ENCODE measurements at places on chromosomes 7 and 10.

- no peak for DNase-seq
These were observed 735.9 kb downstream of the PCDH15 start for GRCh38 chr10:54065106-54065505.

- DNase-seq, result no peak
These were observed 456.2 kb downstream of the DNAJB6 start for GRCh38 chr7:157793087-157793353.

DNA sequence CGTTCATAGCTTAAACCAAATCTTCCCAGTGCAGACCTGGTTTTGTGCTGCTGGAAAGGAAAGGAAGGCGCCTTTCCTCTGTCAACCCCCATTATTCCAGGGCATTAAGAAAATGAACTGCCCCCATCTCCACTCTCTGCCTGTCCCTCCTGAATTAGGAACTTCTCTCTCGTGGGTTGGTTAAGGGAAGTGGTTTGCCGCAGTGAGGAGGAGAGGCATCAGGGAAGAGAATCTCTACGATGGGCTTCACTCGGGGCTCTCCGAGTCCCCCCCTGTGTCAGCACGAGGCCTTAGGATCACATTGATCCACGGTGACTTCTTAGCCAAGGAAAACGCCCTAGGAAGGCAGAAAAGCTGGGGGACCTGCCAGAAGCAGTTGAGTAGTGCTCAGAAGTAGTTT is 53.9 kb upstream of the LYZL2 start:
- DNase-seq, result no peak

GRCh38 chr7:39265641-39266591 is 288.2 kb downstream of the POU6F2 start:
- DNase-seq, result no peak

DNA sequence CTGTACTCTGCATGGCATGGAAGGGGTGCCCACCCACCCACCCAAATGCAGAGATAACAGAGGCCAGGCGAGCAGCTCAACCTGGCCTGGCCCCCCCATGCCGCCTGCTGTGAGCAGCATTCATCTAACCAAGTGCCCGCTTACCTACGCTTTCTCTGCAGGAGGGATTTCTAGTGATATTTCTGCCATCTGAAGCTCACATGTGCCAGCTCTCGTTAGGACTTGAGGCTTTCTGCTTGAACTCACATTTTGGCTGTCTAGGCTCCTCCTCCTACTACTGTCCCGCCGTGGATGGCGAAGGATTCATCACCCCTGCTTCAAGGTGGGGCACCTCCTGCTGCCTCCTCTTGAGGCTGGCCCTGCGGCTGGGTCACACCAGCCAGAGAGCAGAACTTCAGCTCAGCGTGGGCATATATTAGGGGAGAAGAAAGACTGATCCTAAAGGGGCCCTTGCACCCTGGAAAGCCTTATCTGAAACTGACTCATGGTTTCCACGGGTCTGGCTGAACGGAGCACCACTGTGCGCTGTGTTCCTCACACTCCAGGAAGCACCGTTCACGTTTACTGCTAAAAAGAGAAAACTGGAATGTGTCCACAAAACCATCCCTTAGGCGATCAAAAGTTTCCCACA is 45.5 kb downstream of the CTBP2 start:
- no peak for DNase-seq

- DNase-seq, result no peak
These were observed 462 bp upstream of the CISD1 start for GRCh38 chr10:58268454-58268945.

DNA sequence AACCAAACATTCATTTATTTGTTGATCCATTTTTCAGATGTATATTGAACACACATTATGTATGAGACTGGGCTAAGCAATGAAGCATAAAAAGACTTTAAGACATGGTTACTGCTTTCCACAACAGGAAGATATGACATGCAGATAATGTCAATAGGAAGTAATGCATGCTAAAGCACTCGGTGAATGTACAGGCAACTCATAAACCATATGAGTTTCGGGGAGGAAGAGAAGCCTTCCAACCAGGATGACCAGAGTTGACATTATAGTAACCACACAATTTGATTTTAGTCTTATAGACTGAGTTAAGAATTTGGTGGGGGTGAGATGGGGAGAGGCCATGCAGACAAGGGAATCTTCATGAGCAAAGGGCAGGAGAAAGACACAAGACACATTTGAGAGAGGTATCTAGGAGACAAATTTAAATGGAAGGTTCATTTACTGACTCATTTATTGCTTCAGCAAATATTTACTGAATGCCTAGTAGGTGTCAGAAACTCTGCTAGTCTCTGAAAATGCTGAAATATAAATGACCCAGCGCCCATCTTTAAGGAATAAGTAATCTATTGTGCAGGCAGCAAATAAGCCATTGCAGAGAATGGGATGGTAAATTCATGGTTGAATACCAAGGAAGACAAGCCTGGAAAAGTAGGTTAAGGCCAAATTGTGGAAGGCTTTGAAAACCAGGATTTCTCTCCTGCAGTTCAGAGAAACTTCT is 19.0 kb upstream of the SLK start:
- DNase-seq, result no peak

GRCh38 chr10:133592716-133593115 is 27.3 kb upstream of the SYCE1 start:
- DNase-seq, result no peak

DNA sequence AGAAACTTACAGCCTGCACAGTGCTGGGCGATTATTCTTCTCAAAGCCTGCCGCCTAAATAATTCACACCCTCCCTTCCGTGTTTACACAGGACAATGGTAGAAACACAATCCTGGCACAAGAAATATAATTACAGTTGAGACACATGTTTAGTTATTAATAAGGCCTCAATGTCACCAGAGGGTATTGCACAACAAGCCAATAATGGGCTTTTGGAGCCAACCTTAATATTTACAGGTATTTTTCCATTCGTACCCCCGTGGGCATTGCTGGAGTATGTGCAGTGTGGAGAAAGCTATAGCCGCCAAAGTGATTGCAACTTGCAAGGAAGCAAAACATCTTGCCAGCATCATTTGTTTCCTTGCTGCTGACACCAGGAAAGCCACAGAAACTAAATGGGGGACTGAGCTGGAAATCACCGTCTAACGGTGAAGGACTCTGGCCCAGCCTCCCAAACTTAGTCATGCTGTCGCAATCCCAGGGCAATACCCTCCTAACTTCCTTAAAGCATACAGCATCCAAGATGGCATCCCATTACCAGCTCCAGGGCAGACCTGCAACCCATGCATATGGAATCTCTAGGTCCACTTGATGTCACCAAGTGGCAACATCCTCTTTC is 8.6 kb downstream of the CALN1 start:
- no peak for DNase-seq

DNA sequence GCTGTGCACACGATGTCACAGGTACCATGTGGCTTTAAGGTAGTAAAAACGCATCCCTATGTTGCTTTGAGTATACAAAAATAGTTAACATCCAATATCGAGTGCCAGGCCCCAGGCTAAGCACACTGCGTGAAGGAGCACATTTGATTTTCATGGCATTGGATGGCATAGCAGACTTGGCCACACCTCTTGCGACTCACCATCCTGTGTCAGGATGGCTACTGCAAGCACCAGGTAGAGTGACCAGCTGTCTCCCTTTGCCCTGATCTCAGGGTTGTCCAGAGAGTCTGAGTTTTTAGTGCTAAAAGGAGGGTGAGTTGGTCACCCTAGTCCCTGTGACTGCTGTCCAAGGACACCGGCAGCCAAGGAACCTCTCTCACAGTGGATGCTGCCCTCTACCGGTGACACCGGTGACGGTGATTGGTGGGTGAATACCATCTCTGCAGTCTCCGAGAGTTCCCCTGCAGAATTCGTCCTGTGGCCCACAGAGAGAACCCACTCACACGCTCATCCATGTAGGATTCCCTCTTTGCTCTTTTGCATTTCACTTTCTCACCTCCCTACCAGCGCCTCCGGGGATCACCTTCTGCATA is 76.1 kb downstream of the BICC1 start:
- DNase-seq, result no peak

GRCh38 chr7:44286182-44286617 is 39.2 kb downstream of the CAMK2B start:
- peak; percentile 49 for DNase-seq

- no peak for DNase-seq
These were observed 44.5 kb downstream of the PSMC2 start for GRCh38 chr7:103391976-103392375.

- DNase-seq, result no peak
These were observed 126.6 kb downstream of the SORBS1 start for GRCh38 chr10:95434583-95434982.

GRCh38 chr7:3068530-3068929 is 24.9 kb upstream of the CARD11 start:
- DNase-seq, result no peak

DNA sequence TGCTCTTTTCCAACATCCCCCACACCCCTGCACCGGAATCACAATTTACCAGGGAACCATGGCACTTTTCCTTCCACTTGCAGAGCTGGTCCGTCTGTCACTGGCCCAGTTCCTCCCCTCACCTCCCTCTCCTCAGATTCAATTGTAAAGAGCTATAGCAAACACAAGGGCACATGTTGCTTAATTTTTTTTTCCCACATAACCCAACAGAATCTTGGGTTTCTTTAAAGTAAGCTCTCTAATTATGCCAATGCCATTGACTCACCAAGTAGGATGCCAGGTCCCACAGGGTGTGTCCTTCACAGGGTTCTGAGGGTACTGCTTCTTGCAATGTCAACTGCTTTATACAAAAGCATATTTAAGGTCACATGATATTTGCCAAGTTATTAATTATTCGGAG is 262.2 kb downstream of the AUTS2 start:
- no peak for DNase-seq

DNA sequence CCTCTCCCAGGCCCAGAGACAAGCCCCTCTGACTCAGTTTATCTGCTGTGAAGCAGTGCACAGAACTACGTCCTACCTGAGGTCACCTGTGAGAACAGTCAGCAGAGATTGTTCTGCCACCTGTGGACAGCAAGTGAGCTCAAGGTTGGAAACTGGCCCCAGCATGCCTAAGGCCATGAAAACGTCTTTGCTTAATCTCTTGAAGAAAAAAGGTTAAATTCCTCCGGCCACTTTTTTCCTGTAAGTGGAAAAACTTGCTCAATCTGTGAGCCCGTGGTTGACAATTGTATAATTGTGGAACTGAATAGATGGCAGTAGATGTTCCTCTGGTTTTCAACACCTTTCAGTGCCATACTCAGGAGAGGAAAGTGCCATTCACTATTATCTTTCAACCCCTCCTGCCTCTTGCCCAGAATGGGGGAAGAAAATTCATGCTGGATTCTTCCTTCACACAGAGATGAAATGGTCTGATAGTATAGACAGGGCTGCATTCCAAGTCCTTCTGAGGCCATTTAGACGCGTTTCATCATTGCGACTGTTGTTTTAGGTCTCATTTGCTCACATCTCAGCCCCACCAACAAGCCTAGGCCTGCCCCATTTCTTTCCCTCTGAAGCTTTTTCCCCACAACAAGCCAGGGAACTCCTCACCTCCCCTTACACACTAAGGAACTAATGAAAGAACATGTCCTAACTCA is 292.9 kb downstream of the FZD1 start:
- no peak for DNase-seq

DNA sequence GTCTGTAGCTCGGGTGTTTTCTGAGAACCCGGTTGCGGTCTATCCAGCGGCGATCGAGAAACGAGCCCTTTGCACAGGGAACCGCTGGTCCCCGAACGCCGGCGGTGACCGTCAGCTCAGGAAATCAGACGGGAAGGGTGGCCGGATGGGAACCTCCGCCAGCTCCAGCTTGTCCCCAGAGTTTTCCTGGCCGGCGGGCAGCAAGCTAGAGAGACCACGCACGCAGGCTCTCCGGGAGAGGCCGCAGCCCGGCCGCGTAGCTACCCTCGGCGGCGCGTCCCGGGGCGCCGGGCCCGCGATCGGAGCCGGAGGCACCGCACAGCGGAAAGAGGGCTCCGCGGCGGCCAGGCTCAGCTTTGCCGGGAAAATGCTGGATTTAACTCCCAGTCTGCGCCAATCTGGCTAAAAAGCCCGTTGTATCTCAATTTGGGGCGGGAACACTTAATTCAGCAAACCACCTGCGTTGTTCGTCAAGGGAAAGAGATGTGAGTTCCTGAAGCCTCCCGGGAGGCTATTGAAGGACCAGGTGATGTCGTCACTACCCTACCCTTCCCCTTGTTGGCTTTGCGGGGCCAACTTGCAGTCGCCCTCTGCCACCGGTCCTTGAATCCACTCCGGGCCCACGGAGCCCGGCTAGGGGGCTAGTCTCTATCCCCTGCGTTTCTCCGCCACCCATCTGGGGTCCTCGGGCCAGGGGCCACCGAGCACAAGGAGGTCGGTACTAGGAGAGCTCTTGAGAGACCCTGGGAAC is 859 bp upstream of the CH25H start:
- peak; percentile 43 for DNase-seq

GRCh38 chr10:33355274-33355673 is 20.8 kb upstream of the NRP1 start:
- no peak for DNase-seq

DNA sequence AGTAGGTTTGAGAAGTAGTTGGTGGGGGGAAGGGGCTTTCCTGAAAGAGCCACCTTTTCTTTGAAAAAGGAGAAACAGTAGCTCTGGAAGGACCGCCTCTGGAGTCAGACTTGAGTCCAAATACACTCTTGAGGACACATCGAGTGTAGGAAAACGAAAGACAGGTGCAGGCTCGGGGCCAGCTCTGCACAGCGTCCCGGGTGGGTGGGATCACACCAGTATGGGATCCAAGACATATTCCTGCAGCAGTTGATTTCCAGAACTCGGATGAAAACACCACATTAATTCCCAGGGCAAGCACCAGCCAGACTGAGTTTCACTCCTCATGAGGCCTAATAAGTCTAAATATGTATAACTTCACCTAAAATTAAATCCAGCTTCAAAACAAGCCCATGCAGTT is 61.4 kb downstream of the ASB13 start:
- DNase-seq, result no peak

- no peak for DNase-seq
These were observed 17.8 kb upstream of the PTF1A start for GRCh38 chr10:23174074-23174976.

- DNase-seq, result no peak
These were observed 27.0 kb downstream of the SND1 start for GRCh38 chr7:127678947-127679346.

DNA sequence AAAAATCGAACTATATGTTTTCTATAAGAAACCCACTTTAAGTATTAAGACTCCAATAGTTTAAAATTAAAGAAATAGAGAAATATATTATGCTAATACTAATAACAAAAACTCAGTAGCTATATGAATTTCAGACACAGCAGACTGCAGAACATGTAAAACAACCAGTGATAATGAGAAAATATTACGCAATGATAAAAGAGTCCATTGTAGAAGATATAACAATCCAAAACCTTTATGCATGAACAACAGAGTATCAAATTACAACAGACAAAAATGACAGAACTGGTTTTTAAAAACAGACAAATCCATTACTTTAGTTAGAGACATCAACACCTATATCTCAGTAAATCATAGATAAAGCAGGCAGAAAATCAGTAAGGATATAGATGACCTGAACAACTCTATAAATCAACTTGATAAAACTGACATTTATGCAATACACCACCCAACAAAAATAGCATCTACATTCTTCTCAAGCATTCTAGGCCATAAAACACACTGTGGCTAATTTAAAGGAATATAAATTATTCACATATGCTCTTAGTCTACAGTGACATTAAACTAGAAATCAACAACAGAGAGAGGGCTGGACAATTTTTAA is 669.5 kb upstream of the GHITM start:
- no peak for DNase-seq

GRCh38 chr7:134739362-134739761 is 40.1 kb upstream of the CALD1 start:
- no peak for DNase-seq
